Effector memory CD8-positive, alpha-beta T cell (primary cell): ENCODE measurements at places on chromosomes 6 and 20.

- no peak for DNase-seq
These were observed 210.5 kb upstream of the SPTLC3 start for GRCh38 chr20:12798286-12798685.

GRCh38 chr6:154529957-154530356 lies 19.5 kb upstream of the CNKSR3 start:
- no peak for DNase-seq

- no peak for DNase-seq
These were observed 6.8 kb upstream of the MRPS10 start for GRCh38 chr6:42224222-42225028.

- DNase-seq = no peak
These were observed 155.6 kb downstream of the SAMD5 start for GRCh38 chr6:147664092-147664491.

- DNase-seq = no peak
These were observed at the start of gene HCK for GRCh38 chr20:32052090-32052777. Gene HCK (plus strand): TSS chr20:32052242.

DNA sequence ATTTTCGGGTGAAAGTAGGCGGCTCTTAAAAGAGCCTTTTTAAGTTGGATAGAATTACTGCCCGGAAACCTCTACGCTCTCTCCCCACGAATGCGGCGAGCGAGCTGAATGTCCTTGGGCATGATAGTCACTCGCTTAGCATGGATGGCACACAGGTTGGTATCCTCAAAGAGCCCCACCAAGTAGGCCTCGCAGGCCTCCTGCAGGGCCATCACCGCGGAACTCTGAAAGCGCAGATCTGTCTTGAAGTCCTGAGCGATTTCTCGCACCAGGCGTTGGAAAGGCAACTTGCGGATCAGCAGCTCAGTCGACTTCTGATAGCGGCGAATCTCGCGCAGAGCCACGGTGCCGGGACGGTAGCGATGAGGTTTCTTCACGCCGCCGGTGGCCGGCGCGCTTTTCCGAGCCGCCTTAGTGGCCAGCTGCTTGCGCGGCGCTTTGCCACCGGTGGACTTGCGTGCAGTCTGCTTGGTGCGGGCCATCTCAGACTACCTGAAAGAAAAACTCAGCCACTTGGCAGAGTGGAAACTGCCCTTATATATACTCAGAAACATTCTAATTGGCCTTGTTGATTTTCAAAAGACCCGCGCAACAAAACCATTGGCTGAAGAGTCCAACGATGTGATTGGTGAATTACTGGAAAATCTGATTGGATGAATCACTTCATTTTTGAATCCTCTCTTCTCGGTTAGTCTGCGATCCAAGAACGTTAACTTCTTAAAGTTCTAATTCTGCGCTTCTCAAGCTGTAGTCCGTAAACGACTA lies 93.9 kb upstream of the BTN3A2 start:
- peak; percentile 85 for DNase-seq

DNA sequence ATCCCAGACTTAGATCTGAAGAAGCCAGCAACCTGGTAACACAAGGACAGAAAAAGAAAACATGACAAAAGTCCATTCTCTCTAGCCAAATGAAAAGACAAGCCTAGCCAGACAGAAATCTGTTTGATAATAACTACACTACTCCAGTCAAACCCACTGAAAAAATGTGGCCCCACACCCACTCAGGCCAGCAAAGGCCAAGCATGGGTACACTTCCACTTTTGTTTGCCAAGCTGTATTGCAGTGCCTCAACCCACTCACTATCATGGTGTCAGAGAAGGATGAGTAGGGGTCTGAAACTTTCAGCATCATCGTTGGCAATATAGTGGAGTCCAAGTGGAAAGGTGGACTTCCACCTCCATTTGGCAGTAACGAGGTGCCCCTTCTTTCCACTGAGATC lies 45.8 kb downstream of the EPM2A start:
- DNase-seq = no peak

GRCh38 chr6:24755279-24755678 lies 19.5 kb upstream of the GMNN start:
- no peak for DNase-seq

DNA sequence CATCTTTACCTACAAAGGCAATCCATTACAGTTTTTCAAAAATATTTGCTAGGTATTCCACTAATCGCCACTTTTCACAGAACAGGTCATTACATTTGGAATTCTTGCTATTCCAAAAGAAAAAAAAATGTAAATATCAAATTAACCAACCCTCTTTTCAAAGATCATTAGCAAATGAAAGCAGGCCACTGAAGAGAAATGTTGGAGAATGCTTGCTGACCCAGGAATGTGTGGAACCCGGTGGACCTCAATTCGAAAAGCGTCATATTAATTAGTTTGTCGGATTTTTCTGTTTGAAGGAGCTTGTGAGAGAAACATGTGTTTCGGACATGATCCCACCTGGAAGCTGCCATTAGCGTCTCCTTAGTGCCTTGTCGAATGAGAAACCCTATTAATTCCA lies 27.9 kb upstream of the SERPINB9 start:
- no peak for DNase-seq

DNA sequence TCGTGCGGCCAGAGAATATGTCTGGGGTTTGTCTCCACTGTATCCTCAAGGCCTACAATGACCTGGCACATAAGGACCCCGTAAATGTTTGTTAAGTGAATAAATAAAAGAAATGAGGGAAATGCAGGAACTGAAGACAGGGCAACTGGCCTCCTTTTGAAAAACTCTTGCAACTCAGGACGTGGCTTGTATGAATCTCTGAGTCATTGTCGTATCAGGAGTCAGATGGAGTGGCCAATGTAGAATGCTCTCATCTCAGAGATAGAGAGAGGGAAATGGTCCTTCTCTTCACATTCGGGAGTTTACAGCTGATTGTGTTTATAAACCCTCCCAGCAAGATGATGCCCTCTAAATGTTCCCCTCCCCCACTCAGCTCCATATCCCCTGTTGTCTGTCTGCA lies 57.1 kb downstream of the UST start:
- DNase-seq = no peak

- no peak for DNase-seq
These were observed 74.1 kb downstream of the CD2AP start for GRCh38 chr6:47551670-47552069.

GRCh38 chr20:57030611-57031600 lies 235.5 kb downstream of the BMP7 start:
- DNase-seq = no peak

- no peak for DNase-seq
These were observed 7.1 kb upstream of the ZNF318 start for GRCh38 chr6:43376551-43376981.

DNA sequence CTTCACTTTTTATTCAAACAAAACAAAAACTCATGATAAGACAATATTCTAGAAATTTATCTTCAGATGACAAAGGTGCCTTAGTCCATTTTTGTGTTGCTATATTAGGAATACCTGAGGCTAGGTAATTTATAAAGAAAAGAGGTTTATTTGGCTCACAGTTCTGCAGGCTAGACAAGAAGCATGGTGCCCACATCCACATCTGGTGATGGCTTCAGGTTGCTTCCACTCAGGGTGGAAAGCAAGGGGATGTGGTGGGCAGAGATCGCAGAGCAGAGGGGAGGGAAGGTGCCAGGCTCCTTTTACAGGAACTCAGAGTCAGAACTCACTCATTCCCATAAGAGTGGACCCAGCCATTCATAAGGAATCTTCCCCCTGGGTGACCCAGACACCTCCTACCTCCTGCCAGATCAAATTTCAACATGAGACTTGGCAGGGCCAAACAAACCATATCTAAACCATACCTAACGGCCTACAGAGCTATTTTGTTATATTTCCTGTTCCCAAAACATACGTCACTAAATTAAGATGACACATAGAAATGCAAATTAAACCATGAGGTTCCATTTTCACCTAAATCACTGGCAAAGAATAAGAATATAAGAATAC lies 26.4 kb downstream of the ABHD12 start:
- DNase-seq = no peak

- no peak for DNase-seq
These were observed 238.0 kb downstream of the ANKRD60 start for GRCh38 chr20:57990396-57990987.

DNA sequence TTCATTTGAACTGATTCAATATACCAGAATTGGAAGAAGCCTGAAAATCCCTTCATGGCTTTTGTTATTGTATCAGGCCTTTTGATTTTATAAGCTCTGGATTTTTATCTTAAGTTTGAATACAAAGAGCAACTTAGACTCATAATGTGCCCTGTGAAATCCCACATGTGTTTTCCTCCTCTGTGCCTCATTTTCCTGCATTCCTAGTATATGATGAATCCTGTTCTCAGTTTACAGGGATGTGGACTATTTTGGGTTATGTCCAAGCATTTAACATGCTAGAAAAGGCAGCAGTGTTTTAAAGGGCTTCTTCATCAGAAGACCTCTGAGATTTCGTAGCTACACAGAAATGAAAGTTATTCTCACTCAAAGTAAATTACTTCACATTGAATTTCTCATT lies 455.0 kb downstream of the RFPL4B start:
- no peak for DNase-seq

- no peak for DNase-seq
These were observed 172.2 kb downstream of the TFAP2B start for GRCh38 chr6:50990750-50991446.

DNA sequence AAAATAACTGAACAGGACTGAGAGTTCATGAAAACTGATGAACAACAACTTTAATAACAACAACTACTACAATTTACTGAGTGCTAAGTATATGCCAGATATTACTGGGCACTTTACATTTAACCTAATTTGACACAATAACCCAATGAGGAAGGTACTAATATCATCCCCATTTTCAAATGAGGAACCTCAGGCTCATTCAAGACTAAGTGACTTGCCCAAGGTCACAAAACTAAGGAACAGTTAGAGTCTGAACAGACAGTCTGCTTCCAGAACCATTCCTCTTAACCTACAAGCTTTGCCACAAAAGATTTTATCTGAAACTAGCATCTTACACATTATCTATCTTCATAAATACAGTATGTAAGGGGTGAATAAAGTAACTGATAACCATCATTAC lies 10.6 kb upstream of the NDRG3 start:
- no peak for DNase-seq

DNA sequence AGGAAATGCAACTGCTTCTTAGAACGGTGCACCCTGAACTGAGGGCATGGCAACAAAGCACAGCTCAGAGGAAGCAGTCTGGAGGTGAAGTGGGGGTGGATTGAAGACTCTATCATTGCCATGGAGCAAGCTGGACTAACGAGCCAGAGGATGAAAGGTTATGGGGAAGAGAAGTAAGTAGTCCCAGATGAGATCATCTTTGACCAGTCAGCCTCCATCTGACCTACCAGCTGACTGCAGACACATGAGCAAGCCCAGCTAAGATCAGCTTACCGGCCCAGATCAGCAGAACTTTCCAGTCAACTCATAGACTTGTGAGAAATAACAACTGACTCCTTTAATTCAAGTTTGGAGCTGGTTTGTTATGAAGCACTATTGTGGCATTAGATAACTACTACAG lies 9.1 kb upstream of the JAG1 start:
- no peak for DNase-seq

- DNase-seq = no peak
These were observed 12.5 kb downstream of the HSF2 start for GRCh38 chr6:122412001-122412400.

GRCh38 chr20:4920131-4920530 lies 81.2 kb downstream of the SLC23A2 start:
- no peak for DNase-seq

GRCh38 chr20:50057714-50058053 lies 55.3 kb downstream of the UBE2V1 start:
- DNase-seq = no peak

- no peak for DNase-seq
These were observed 64.7 kb downstream of the SASH1 start for GRCh38 chr6:148407372-148407771.

DNA sequence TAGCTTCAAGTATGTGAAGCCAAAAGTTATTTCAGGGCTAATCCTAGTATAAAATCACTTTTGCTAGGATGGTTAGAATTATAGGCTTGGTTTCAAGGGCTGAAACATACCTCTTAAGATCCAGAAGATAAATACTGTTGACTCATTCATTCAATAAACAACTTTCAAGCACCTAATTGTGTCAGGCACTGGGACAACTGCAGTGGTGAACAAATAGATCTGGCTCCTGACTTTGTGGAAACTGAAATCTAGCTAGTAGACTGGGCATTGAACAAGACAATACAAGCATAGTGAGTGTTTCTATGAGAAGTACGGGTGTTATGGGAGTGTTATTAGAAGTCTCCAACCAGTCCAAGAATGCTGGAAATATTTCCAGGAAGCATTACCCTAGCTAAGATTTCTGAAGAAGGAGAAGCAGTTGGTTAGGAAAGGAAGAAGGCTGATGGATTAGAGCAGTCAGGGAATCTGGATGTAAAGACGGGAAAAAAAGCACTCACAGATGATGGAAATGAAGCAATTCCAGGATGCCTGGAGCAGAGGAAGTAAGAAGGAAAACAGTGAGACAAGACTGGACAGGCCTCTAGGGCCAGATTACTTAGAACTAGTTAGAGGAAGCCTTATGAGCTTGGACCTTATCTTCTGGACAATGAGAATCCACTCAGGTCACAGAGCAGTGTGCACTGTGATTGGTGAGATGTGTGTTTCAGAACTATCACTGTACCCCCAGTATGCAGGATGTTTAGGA lies 132.6 kb upstream of the RAB32 start:
- DNase-seq = no peak

DNA sequence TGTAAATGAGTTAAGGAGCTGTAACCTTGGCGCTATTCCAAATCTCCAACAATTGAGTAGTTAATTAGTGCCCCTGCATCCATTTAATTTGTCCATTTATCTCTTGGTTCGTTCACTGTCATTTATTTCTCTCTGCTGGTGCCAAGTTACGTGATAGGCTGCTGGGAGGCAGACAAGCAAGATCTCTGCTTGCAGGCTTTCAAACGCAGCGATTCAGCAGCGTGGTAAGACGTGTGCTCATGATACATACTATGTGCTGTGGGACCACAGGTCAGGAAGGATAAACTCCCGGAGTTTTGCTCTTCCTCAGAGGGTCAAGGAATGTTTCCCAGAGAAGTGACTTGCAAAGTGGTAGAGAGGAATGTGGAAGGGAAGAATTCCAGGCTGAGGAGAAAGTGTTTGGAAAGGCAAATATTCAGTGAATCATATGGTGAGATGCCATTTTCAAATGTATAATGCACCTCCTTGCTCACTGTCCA lies 46.4 kb downstream of the UTRN start:
- DNase-seq = no peak

- no peak for DNase-seq
These were observed 21.0 kb downstream of the ULBP1 start for GRCh38 chr6:149984773-149985172.

- no peak for DNase-seq
These were observed 13.9 kb upstream of the NAA20 start for GRCh38 chr20:20003031-20003954.

DNA sequence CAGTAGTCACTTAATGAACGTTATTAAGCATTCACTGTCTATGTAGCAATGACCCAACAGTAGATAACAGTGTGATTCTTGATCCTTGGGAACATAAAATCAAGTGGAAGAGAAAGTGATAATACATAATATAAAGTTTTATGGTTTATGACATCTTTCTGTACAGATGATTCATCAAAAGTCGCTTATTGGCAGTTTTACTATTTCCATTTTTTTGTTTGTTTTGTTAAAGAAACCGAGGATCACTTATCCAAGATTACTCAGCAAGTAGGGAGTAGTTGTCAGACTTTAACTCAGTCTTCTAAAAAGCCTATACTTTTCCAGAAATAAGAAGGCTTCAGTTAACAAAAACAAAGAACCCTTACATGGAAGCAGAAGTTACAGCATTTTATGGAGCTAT lies 260.8 kb downstream of the ZFAND3 start:
- DNase-seq = no peak
